WTC11 (cell line): ENCODE measurements at places on chromosomes 1 and 21.
A peak's percentile ranks its signal among the peaks of the same experiment; 100 is the strongest.

DNA sequence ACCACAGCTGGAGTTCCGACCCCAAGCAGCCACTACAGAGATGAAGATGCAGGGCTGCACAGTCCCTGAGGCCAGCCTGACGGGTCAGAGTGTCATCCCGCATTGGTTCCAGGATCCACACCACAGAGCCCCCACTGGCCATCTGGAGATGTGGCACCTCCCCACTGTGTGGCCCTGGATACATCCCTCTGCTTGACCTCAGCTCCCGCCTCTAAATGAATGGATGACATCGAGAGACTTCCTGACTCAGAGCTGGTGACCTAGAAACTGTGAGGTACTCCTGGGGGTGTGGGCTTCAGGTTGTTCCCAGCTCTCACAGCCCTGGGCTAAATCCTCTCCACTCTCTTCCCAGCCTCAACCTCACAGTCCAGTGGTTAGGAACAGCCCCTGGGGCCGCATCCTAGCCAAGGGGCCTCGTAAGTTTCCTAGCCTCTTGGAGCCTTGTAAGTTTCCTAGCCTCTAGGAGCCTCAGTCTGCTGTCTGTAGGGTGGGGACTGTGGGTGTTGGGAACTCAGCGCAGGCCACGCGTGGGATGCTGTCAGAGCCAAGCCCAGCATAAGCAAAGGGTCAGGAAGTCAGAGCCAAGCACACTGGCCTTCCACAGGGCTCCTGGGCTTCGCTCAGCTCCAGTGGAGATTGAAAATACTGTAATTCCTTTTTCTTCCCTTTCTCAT, 87.5 kb upstream of the RUNX3 start:
- DNase-seq: no peak

DNA sequence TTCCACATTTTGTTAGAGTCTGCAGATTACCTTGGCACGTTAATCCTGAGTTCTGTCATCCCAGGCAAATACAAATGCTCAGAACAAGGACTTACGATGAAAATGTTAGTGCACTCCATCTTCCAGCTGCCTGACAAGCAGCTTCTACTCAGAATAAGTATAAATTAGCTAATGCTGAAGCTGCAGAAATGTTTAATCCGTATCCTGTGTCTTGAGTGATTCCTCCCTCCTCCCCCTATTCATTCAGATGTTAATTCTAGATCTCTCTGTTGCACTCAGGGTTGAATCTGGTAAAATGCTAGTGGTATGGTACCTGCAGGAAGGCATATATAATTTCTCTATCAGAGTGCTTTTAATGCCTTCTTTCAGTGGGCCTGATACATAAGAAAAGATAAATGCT, 39.8 kb downstream of the CNN3 start:
- no peak for DNase-seq

GRCh38 chr21:26850116-26850643, 5.0 kb upstream of the ADAMTS1 start:
- DNase-seq: no peak

DNA sequence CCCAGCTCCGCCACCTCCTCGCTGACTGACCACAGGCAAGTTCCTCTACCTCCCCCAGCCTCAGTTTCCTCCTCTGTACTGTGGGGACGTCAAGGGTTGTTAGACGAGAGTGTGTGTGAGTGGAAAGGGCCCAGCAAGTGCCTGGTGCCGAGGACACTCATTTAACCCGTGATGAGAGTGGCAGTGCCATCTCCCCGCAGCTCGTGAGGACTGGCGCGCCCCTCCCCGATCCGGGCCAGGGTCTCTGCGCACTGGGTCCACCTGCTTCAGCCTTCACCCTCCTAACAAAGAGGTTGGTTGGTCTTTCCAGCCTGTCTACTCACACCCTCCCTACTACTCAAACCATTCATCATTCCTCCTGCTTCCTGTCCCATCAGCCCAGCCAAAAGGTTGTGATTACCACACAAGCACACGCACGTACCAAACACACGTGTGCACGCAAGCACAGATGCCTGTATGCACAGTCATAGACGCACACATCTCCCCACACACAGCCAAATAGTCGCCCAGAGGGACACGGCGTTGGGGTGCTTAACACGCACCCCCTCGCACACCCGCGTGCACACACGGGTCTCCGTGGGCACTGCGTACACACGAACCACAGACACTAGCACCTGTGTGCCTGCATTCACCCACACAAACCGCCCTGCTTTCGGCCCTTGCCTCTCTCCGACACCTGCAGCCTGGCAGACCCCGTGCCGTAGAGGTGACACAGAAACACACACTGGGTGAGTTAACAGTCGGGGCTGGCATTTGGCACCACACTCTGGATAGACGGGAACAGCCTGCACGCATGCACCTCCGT, 39.3 kb downstream of the TAS1R2 start:
- DNase-seq: no peak

GRCh38 chr1:215458562-215458961, 108.5 kb upstream of the KCTD3 start:
- no peak for DNase-seq

- DNase-seq: no peak
Observed at GRCh38 chr1:239044829-239045228, 341.5 kb upstream of the CHRM3 start.

- no peak for DNase-seq
Observed at GRCh38 chr1:43980255-43981134, 1.5 kb downstream of the B4GALT2 start.

DNA sequence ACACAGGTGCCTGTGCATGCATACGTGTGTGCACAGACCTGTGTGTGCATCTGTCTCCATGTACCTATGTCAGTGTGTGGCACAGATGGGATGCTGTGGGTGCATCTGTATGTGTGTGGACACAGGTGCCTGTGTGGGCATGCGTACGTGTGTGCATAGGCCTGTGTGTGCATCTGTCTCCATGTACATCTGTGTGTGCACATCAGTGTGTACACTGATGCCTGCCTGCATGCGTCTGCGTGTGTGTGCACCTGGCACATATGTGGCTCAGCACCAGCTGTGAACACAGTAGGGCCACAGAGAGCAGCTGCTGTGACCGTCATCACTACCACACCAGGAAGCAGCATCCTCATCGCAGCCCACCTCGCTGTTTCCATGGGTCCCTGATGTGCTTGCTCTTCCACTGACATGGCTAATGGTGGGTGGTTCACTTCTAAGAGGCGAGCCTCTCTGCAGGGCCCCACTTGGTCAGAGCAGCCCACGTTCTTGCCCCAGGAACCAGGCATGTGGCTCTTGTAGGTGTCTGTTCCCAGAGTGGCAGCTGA, 9.6 kb upstream of the SPATC1L start:
- no peak for DNase-seq

DNA sequence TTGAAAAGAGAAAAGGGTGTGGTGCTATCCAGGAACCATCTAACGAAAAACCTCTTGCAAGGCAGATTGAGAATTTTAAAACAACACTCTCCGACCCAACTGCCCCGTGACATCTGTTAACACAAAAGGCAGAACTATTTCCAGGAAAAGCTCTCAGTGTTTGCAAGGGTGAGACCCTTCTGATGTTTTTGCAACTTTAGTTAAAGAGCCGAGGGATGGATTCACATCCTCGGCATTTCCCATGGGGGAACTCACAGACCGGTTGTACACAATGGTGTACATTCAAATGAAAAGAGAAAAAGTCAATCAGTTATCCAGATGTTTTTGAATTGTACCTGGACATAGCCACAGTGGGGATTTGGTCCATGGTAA, 120.0 kb downstream of the NGF start:
- DNase-seq: no peak

DNA sequence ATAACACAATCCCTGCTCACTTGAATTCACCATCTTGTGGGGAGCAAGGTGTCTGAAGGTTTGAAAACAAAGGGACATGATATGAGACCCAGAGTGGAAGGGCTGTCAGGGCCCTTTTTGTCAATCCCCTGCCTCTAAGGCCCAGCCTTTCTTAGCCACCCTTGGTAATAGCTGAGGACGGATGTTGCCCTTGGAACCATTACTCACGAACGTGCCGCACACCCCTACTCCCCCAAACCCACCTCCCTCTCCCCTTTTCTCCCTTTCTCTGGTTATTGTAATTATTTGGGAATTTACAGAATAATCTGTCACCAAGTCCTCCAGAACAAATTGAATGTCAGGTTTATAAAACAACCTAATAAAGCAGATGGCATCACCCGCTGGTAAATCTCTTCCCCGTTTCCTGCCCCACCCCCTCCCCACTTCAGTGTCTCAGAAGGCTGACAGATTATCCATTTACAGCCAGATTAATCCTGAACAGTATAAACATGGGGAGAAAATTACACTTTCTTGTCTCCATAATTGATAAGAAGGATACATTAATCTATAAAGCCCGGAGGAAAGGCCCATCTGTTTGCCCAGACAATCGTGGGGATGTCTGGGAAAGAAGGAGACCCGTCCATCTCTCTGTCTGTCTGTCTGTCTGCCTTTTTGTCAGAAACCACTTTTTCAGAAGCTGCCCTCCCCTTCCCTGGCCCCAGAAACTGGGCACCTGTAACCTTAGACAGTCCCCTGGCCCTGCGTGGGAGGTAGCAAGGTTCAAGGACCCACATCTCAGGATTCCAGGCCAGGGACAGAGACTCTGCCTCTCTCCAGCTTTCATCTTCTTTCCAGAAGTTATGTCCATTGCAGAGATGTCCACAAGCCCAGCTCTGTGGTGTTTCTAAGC, 60.6 kb upstream of the CD34 start:
- no peak for DNase-seq

GRCh38 chr21:35748678-35749314, 311.5 kb downstream of the SETD4 start:
- DNase-seq: no peak

GRCh38 chr1:10253755-10254154, 43.4 kb downstream of the KIF1B start:
- DNase-seq: no peak

DNA sequence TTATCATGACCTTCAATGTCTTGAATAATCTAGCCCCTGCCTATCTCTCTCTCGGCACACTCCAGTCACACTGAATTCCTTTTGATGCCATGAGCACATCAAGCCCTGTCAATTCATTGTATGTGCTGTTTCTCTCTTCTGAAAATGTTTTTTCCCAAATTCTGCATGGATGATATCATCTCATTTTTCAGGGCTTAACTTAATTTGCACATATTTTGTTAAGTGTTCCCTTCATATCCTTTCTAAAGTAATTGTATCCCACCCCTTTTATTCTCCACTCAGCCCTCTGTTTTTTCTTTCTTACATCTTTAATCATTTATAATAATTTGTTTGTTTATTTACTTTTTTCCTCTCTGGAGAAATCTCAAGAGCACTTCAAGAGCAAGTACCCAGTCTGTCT, 149.9 kb downstream of the ZNF326 start:
- no peak for DNase-seq

- DNase-seq: no peak
Observed at GRCh38 chr1:54294887-54295286, 94.9 kb downstream of the MRPL37 start.

DNA sequence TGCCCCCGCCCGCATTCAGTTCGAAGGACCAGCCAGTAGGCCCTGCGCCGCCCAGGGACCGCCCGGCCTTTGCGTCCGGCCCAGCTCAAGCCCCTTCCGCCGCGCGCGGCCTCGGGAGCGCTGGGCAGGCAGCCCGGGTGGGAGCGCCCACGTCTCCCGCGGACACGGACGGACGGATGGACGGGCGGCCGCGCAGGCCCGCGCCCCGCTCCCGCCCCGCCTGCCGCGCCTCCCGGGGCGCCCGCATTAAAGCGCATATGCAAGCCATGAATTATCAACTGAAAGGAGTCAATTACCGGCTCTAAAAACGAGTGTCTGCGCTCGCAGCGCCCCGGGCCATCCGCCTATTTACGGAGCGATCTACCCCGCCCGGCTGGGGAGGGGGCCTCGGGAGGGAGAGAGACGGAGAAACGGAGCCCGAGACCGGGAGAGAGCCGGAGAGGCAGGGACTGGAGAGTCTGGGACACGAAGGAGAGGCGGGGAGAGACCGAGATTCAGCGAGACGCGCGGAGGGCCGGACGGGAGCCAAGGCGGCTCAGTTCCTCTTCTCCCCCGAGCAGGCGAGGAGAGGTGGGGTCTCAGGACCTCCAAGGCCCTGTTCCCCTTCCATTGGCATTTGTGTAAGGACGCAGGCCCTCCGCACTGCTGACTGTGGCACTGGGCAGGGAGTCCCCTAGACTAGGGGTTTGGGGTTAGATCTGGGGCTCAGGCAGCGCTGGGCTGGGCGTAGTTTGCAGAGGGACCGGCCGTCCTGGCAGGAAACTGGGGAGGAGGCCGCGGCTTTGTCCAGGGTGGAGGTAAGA, 41.3 kb upstream of the DMBX1 start:
- DNase-seq: peak; percentile 83

DNA sequence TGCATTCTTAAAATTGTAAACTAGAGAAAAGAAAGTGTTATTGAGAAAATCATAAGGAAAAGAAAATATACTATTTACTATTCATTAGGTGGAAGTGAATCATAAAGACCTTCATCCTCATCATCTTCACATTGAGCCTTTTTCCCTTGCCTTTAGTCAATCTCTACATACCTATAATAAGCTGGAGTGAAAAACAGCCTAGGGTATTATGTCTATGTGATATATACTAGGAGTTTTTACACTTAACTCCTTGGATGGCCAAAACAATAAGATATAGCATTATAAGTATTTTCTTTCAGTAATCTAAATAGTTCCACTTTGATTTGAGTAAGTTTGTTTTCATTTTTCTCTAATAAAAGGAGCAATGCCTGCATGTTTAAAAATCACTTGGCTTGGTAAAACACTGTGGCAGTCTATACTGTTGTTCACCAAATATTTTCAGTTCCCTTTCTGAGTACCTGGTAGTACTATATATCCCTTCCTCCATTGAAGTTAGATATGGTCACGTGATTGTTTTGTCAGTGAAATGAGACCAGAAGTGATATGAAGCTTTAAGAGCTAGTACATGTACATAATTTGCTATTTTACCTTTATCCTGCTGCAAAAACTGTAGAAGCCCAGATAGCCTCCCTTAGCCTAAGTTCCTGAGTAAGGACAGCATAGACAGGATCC, 78.3 kb downstream of the CLEC20A start:
- no peak for DNase-seq

DNA sequence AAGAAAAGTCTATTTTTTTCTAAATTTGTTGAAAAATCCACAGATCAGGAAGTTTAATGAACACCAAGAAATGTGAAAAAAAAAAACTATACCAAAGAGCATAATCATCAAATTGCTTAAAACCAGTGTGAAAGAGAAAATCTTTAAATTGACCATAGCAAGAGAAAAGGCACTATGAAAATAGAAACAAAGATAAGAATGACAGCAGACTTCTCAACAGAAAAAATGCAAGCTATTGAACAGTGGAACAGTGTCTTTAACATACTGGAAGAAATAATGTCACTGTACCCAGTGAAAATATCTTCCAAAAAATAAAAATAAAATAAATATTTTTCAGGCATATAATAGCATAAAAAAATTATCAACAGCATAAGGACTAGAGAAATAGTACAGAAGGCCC, 243.0 kb upstream of the GJB5 start:
- no peak for DNase-seq

GRCh38 chr1:179288977-179289376, 4.6 kb upstream of the SOAT1 start:
- no peak for DNase-seq

DNA sequence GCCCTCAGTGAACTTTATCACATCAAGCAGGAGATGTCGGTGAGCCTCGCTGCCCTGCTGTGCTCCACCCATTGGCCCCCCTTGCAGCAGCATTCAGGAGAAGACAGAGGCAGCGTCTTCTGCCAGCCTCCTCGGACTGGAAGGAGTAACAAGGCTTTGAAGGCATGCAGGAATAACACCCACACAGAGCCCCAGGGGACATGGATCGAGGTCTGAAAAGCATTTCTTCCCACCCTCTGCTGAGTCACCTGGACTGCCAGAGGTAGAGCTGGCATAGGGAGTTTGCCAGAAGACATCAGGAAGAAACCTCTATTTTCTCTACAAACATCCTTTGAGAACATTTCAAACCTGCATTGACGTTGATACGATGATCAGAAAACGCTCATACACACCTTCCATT, 42.9 kb downstream of the COL18A1 start:
- DNase-seq: no peak

- no peak for DNase-seq
Observed at GRCh38 chr1:215487466-215487865, 79.6 kb upstream of the KCTD3 start.
